T-helper 17 cell (primary cell): ENCODE measurements at places on chromosomes 1 and 21.

DNA sequence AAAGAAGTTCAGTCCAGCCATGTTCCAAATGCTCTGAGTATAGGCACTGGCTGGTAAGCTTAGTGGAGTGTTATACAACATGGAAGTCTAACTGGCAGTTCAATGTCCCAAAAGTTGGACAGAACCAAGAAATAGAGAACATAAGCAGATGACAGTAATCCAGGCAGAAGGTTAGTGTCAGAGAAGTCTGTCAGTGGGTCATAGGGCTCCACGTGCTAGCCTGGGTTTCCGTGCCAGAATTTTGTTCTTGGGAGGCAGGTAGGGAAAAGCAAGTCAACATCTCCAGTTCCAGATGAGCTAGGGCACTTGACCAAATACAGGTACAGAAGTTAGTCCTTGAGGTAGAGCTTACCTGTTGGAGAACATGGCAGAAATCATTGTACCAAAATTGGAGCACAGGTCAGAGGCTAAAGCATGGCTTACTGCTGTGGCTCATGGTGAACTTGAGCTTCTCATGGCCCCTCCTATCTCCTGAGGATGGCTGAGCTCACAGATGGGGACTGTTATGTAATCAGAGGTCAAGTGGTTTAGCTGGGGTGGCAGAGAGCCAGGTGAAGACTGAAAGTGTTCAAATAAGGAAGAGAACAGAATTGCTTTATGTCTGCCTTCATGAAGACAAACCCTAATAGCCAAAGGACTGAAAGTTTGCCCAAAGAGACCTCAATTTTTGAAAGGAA is 170.8 kb downstream of the NFIA start:
- DNase-seq, result no peak

GRCh38 chr1:204108312-204109141 is 35.6 kb downstream of the SOX13 start:
- no peak for DNase-seq

DNA sequence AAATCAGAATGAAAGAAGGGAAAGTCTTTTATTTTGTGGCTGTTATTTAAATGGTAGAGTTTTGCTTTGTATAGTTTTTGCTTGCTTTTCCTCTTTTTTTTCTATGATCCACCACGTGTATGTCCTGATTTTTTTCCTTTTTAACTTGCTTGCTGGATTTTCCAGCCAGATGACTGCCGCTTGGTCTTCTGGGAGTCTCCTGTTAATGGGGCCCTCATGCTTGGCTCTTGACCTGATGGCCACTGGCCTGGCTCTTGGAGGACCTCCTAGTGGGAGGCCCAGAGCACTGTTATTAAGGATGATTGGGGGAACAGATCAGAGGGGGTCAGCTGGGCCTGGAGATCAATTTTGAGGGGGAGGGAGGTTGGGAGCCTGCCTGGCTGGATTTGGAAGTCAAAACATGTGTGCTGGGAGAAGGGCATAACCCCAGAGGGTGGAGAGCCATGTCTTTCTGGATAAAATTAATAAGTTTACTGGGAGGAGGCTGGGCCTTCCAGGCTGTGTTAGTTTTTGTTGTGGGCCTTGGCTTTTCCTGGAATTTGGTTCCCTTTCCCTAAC is 1.2 kb downstream of the FGGY start:
- DNase-seq, result no peak

DNA sequence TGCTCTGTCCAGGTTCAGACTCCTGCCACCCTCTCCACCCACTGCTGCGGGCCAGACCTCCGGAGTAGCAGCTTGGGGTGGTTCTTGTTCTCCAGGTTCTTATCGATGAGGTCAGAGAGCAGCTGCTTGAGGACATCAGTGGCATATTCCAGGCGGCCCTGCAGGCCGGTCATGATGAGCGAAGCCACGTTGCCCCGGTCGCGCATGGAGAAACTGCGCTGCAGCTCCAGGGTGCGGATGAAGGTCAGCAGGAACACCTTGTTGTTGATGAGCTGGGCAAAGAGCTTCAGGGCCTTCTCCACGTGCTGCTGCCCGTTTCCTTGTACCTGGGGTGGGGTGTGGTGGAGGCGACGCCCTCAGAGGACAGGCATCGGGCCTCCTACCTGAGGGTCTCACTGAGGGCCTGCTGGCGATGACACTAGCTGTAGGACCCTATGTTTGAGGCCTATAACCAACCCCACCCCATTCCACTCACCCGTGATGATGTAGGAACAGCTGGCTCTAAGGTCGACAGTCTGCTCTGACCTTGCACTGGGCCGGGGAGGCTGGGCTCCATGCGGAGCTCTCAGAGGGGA is 131.2 kb upstream of the CD34 start:
- DNase-seq, result no peak

GRCh38 chr1:88320291-88320690 is 363.8 kb upstream of the PKN2 start:
- no peak for DNase-seq

GRCh38 chr1:161427733-161428516 is 60.2 kb upstream of the CFAP126 start:
- no peak for DNase-seq

GRCh38 chr1:14120895-14121294 is 420.9 kb downstream of the PRDM2 start:
- no peak for DNase-seq

DNA sequence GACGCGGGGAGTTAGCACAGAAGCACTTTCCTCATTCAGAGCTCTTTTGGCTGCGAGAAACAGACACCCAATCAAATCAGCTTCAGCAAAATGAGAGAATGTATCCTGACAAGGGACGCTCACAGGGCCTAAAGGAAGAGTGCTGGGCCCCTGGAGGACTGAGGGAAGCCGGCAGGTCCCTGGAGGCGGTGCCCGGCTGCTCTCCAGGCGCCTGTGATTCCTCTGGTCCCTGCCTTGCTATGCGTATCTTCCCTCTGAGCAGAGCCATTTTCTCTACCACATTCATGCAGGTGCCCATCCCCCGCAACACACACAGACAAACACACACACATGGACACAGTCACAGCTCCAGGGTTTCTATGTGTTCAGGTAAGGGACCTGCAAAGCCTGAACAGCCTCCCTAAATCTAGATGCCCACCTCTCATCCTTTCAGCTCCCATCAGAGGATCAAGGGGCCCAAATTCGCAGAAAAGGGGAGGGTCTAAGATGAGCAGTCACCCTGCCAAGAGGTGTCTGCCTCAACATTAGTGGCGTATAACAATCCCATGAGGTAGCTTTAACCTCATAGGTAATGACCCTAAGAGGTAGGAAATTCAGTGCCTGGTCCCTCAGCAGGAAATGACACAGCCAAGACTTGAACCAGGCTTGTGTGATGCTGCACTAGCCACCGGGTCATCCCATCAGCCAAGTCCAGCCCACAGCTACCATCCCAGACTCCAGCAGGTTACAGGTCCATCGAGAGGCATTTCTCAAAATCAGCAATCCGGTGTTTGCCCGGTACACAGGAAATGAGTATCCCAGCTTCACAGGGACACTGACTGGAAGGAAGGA is 29.0 kb downstream of the PTAFR start:
- DNase-seq, result no peak

GRCh38 chr1:169161496-169162194 is 55.2 kb downstream of the ATP1B1 start:
- no peak for DNase-seq

DNA sequence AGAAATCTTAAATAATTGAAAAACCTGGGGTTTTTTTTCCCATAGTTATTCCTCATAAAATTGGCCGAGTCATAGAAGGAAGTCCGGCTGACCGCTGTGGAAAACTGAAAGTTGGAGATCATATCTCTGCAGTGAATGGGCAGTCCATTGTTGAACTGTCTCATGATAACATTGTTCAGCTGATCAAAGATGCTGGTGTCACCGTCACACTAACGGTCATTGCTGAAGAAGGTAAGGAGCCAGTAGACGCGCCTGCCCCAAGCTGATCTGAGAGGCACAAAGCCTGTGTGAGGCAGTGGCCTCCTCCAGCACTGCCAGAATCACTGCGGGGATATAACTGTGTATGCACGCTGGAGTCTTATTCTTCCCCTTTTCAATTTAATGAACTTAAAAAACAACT is 100.3 kb downstream of the PHTF1 start:
- no peak for DNase-seq

GRCh38 chr1:96927125-96927524 is 205.5 kb downstream of the PTBP2 start:
- DNase-seq, result no peak

GRCh38 chr1:153953859-153954365 is 4.5 kb downstream of the CRTC2 start:
- no peak for DNase-seq

- no peak for DNase-seq
These were observed 78.5 kb downstream of the GALNT2 start for GRCh38 chr1:230145505-230145899.

- DNase-seq, result no peak
These were observed 90.1 kb downstream of the PGBD5 start for GRCh38 chr1:230335861-230336522.

- no peak for DNase-seq
These were observed 64.8 kb downstream of the UBE2T start for GRCh38 chr1:202276920-202277319.

GRCh38 chr21:45550522-45551210 is 8.4 kb upstream of the SLC19A1 start:
- no peak for DNase-seq

- peak; percentile 26 for DNase-seq
These were observed 3.8 kb upstream of the SELENON start for GRCh38 chr1:25795946-25796810.

DNA sequence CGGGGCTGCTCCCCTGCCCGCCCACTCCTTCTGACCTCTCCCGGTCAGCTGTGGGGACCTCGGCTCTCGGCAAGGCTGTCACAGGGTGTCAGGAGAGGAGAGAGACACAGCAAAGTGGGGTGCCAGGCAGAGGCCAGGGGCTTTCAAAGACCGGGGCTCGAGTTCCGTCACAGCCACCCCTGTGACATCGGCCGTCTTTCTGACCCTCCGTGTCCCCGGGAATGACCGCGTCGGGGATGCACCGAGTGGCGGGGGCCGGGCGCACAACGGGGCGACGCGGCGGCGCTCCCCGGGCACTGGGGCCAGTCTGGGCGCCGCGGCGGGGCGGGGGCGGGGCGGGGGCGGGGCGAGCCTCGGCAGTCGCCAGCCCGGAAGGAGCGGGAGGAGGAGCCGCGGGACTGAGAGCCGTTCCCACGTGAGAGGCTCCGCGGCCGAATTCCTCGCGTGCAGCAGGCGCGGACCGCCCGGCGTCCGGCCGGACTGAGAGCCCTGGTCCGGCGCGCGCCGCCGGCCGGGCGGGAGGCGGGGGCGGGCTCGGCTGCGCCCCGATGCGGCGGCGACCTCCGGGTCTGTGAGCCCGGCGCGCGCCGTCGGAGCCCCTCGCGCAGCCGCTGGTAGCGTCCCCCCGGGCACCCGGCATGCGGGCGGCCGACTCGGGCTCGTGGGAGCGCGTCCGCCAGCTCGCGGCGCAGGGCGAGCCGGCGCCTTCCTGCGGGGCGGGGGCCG is 229.7 kb upstream of the TMEM51 start:
- DNase-seq, result no peak

DNA sequence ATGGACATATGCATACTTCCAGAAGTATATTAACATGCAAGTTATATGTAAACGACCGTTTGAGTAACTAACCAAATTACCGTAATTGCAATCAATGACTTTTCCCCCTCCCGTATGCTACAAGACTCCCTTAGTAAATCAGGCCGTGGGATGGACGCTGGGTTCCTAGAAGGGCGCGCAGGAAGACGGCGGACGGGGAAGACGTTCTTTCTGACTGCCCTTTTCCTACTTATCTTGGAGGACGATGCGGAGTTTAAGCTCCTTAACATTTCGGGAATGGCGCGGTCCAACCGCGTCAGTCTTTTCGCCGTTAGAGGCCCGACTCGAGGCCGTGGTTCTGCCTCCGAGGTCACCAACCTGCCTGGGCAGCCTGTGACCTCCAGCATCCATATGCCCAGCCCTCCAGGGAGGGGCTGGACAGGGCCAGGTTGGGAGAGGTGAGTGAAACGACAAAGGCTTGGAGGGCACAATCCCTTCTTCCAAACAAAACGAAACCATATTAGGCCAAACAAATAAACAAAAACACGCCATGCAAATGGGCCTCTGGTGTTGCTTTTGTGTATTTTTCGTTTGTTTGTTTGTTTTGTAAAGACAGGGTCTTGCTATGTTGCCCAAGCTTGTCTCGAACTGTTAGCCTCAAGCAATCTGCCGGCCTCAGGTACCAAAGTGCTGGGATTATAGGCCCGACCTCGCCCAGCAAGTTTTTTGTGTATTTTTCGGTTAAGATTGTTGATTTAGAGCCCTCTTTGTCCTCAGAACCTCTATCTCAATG is 873 bp upstream of the PI4KB start:
- no peak for DNase-seq

DNA sequence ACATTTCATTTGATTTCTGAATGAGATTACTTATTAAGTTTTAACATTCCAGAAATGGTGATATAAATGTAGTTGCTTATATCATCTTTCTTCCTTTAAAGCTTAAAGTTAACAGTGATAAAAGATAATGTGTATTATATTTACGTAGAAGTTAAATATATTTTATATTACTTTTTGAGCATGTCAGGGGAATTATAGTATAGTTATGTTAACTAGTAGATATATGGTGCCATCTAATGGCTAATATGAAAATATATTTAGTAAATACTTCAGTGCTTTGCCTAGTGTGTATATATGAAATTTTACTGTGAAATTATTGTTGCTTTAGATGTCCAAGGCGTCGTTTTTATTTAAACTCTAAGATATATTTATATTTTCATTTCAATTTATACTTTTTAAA is 51.5 kb downstream of the SYT14 start:
- DNase-seq, result no peak

DNA sequence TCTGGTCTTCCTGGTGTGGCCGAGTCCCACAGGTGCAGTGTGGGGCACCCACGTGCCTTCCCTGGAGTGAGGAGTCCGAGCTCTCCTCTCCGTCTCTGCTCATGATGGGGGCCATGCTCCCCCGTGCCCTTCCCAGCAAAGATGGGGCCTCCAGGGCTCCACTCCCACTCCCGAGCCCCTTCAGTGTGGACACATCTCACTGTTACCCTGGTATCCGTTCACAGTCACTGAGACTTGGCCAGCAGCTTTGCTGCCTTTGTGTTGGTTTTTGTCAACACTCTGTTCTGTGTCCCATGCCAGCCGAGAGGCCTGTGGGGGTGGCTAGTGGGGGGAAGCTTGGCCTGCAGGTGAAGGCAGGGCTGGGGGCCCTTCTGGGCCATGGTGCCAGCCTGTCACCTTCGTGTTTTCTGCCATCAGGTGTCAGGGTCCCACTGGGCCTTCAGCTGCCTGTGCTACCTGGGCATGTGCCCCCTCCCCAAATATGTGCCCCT is 46.9 kb upstream of the POFUT2 start:
- DNase-seq, result no peak

DNA sequence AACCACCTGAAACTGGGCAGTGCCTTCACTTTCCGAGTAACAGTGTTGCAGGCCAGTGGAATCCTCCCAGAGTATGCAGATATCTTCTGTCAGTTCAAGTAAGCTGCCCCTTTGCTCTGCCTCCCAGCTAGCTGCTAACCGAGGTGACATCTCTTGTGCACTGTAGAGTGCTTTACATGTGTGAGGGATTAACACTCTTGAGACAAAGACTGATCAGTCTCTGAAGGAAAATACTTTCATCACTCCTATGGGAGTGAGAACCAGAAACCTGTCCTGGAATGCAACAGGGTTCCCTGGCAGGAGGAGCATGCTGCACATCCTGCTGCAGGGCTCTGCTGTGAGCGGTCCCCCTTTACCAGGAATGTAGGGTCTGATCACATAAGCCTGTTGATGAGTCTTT is 61.4 kb upstream of the PGD start:
- no peak for DNase-seq
